ENCODE measurements at places on chromosomes 7 and 10.

DNA sequence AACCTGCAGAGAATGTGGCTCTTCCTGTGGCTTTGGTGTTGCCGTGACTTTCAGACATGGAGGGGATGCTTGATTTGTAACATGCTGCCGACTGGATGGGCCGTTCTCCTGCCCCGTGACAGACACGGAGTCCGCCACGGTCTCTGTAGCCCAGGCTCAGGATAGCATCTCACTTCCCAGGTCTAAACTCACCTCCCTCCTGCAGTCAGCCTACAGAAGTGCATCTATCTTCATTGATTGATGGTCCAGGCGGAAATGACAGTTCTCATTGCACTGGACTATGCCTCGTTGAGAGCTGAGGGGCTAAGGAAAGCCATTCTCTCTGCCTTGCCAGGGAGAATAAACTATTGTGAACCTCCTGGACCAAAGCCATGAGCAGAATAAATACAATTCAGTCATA lies 77.5 kb downstream of the CHN2 start:
- DNase-seq = no peak

- DNase-seq = no peak
Measured at GRCh38 chr10:3693698-3694080, 91.3 kb downstream of the KLF6 start.

DNA sequence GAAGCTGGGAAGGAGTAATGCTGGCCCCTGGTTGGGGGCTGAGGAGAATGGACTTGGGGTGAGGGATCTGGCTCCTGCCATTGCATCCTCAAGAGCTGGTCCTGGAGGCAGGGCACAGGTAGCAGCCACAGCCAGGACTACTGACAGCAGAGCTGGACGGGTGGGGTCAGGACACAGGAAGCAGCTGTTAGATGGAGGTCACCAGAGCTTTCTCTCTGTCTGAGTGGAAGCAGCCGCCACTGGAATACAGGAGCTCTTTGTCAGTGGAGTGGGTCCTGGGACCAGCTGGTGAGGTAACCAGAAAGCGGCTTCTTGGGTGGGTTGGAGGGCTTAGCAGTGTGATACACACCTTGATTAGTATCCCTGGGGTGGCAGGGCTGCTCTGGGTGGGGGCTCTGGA lies 58.1 kb upstream of the AQP1 start:
- DNase-seq = no peak

GRCh38 chr7:107090457-107090856 lies 46.0 kb downstream of the PRKAR2B start:
- DNase-seq = no peak

DNA sequence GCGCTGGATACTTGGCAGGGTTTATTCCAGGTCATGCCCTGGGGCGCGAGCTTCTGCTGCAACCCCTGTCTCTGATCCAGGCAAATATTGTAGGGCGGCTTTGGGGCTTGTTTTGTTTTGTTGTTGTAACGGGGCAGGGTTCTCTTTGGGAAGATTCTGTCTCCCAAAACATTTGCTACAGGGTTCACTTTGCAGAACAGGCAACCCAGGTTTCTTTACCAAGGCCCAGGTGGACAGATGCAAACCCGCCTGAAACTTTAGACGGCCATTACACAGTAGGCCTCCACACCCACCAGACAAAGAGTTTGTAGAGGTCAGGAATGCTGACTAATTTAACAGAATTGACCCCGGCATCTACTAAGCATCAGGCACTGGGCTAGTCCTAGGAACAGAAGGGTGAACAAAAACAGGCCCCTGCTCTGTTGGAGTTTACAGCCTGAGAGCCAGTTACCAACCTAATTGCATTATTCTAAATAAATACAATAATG lies 567 bp upstream of the CDCA7L start:
- no peak for DNase-seq

DNA sequence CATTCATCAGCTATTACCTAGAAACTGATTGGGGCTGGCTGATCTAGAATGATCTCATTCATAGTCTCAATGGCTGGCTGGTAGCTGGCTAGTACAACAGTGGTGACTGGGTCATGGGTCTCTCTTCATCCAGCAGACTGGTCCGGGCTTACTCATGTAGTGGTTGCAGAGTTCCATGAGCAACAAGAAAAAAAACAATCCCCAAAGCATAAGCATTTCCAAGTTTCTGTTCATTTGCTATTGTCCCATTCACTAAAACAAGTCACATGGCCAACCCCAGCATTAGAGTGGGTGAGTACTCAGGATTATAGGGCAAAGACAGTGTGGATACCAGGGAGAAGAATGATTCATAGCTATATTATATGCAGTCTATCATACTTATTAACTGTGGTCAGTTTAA lies 85.2 kb upstream of the SEMA3C start:
- DNase-seq = no peak

- DNase-seq = no peak
Measured at GRCh38 chr7:156832195-156832877, 60.6 kb downstream of the LMBR1 start.

GRCh38 chr7:50406935-50407334 lies 43.2 kb downstream of the FIGNL1 start:
- DNase-seq = no peak

GRCh38 chr7:1697499-1698125 lies 27.5 kb downstream of the ELFN1 start:
- DNase-seq = no peak

DNA sequence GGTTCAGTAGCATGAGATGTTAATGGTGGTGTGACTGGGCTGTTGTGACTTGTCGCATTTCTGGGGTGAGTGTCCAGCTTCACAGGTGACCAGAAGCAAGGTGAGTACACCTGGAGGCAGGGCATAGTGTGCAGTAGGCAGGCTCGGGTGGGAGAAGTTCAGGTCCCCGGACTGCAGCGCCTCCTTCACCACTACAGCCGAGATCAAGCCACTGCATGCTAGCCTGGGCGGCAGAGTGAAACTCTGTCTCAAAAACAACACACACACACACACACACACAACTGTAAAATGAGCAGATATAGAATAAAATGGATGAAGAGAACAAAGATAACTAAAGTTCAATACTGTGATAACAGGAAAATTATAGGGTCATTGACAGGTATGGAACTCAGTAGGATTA lies 11.1 kb upstream of the PARD3 start:
- no peak for DNase-seq

GRCh38 chr10:129332476-129332875 lies 134.6 kb upstream of the MGMT start:
- DNase-seq = no peak

DNA sequence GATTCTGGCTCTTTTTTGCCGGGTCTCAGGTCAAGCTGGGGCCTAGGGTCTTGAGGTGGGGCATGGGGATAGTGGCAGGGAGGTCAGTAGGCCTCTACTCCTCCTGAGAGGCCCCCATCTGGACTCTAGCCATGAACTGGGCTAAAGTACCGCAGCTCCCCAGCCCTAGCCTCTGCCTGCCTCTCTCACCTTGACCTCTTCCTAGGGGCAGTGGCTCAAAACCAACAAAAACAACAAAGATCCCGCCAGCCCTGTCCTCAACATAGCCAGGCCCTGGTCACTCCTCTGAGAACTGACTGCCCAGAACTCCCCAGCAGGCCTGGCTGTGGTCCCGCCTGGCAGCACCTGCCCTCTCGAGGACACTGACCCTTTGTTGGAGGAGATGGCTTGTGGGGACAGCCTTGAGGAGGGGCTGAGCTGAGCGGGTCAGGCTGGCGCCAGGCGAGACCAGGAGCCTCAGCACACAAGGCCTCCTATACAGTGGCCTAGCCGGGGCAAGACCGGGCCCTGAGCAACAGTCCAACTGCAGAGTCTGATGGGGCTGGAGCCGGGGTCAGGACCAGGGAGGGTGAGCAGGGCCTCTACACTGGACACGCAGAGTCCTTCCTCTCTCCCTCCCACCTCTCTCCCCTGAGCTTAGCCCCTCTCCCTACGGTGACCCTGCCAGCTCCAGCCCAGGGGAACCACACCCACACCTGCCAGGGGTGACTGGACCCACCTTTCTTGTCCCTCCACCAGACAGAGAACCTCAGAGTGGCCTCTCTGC lies 11.6 kb upstream of the PPIF start:
- DNase-seq = peak; percentile 80

DNA sequence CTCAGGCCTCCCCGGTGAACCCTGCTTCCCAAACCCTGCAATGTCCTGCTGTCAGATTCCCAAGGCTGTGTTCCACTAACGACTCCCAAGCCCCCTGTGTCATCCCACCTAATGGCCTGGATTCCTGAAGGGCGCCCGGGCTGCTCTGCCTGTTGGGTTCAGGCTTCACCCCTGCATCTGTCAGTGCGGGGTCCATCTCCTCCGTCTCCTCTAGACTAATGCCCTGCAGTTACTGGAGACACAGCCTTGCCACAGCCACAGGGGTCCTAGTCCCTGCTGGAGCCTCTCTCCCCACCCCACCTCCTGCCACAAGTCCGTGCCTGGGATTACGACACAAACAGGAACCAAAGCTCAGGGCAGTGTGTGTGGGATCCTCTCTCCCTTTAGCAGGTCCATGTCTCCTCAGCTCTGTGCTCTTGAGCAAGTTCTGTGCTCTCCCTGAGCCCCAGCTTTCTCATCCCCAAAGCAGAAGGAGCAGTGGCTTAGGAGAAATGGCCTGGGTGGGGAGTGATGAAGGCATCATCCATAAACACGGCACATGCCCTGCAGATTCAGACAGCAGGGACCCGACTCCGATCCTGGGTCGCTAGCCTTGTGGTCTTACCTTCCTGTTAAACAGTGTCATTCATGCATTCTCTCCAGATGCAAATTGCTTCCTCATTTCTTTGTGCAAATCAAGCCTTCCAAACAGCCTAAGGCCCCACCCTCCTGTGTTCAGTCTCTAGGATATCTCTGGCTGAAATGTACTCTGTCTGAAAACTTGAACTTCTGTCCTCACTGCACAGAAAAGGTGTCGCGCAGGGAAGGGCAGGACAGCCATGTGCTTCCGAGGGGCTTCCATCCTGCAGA lies 8.2 kb upstream of the RBP3 start:
- DNase-seq = no peak

- DNase-seq = no peak
Measured at GRCh38 chr7:107172276-107173032, 3.7 kb downstream of the HBP1 start.

DNA sequence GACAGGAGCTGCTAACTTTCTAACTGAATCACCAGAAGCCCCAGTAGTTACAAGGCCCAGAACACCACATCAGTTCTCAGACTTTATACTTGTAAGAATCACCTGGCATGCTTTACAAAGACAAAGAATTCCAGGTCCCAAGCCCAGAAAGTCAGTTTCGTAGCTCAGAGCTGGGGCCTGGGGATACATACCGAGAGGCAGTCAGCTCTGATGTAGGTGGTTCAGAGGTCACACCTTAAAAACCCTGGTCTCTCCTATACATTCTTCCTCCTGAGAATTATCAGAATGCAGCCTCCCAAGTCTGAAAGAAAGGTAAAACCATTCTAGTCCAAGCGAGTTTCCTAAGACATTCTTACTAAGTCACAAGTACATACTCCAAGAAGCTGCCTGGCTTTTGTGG lies 2.3 kb downstream of the GRB10 start:
- DNase-seq = no peak

- DNase-seq = no peak
Measured at GRCh38 chr10:97676770-97677581, 10.1 kb downstream of the AVPI1 start.

DNA sequence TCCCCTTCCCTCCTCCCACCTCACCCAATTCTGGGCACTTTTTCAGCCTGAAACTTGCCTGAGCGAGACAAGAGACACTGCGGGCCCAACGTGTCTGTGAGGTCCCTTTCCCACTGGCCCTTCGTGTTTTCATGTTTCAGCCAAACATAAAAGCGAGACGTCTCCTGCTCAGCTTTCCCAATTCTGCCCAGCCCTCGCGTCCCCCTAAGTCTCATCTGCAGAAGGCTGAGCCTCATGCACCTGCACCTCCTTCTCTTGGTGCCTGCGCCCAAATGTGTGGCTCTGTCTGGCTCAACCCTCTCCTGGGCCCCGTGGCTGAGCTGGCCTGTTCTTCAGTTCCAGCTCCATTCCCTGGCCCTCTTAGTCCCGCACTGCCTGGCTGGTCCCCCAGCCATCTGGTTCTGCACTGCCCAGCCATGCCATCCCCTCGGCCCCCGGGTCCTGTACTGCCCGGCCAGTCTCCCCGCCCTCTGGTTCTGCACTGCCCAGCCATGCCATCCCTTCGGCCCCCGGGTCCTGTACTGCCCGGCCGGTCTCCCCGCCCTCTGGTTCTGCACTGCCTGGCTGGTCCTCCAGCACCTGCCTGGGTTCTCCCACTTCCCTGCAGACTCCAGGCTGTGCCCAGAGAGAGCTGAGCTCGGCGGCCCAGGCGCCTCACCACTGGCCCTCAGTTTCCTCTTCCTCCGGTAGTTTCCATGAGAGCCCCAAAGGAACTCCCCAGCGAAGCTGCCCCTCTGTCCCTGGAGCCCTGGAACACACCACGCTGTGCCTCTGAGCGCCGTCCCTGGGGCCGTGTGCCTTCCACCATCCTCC lies 224.1 kb downstream of the DNAJB6 start:
- DNase-seq = no peak

GRCh38 chr7:130421684-130422083 lies 19.1 kb downstream of the CEP41 start:
- no peak for DNase-seq

- no peak for DNase-seq
Measured at GRCh38 chr7:153529100-153529499, 523.1 kb upstream of the DPP6 start.

GRCh38 chr10:58137813-58138212 lies 129.9 kb downstream of the IPMK start:
- DNase-seq = no peak

DNA sequence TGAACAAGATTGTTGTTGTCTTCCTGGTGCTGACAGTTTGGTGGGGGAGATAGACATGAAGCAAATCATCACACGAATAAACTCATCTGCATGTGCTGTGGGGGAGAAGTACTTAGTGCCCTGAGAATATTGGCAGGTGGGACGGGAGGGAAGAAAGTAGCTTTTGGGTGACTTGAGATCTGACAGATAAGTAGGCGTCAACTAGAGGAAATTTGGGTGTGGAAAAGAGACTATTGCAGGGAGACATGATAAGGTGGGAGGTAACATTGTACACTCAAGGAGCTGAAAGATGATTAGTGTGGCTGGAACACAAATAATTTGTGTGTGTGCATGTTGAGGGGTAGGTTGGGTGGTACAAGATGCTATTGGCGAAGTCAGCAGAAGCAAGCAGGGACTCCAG lies 30.1 kb downstream of the CNNM2 start:
- DNase-seq = no peak

DNA sequence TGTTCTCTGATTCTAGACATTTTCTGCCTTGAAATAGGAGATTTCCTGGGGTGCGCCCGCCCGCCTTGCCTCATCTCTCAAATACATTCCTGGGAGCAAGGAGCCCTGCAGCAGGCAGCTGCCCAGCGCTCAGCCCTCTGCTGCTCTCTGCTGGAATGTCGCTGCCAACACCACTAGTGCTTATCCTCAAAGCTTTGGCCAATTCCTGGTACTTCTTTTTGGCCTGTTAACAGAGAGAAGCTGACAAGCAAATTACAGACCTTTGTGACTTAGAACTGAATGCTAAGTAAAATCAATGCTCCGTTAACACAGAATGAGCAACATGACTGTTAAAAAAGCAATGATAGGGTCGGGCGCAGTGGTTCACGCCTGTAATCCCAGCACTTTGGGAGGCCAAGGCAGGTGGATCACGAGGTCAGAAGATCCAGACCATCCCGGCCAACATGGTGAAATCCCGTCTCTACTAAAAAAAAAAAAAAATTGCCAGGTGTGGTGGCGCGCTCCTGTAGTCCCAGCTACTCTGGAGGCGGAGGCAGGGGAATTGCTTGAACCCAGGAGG lies 41.9 kb upstream of the SYPL1 start:
- peak; percentile 78 for DNase-seq
